ENCODE measurements at places on chromosomes 2 and 18.
A peak's percentile ranks its signal among the peaks of the same experiment; 100 is the strongest.

- no peak for DNase-seq
Observed at GRCh38 chr18:58005011-58005410, 39.0 kb upstream of the NEDD4L start.

- no peak for DNase-seq
Observed at GRCh38 chr2:82650038-82650437, 1809.0 kb downstream of the SUCLG1 start.

- no peak for DNase-seq
Observed at GRCh38 chr2:41207578-41207977, 755.7 kb upstream of the SLC8A1 start.

DNA sequence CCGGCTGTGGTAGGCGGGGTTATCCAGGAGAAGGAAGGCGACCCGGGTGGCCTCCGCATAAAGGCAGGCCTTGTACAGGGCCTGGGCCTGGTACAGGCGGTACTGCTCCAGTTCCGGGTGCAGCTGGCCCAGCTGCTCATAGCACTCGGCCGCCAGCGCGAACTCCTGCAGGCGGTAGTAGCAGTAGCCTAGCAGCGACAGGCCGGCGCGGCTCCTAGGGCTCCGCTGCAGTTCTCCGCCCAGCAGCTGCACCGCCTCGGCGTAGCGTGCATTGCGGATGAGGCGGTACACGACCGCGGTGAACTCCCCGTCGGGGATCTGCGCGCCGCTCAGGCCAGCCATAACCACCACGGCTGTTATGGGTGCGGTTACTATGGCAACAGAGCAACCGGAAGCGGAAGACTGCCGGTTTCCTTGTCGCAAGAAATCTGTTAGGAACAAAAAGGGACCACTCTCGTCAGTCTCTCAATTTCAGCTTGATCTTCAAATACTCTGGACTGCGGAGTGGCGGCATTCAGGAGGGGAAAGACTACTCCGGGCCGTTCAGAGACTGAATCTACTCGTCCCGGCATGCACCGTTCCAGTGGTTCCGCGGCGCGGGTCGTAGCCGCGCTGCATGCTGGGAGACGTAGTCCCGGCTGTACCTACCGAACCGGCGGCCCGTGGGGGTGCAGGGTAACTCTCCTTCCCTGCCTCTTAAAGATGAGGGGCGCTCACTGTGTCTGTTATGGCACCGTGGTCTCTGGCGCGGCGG lies 160.0 kb downstream of the AGPS start:
- DNase-seq, result peak; percentile 88

- no peak for DNase-seq
Observed at GRCh38 chr2:171531836-171532450, 9.7 kb downstream of the CYBRD1 start.

GRCh38 chr2:230541934-230542380 lies 126.0 kb downstream of the SP100 start:
- no peak for DNase-seq

- no peak for DNase-seq
Observed at GRCh38 chr2:160427629-160428404, 65.8 kb downstream of the RBMS1 start.

- DNase-seq, result no peak
Observed at GRCh38 chr2:162545254-162545653, 201.3 kb downstream of the GCA start.

GRCh38 chr2:174634130-174635014 lies 36.8 kb upstream of the WIPF1 start:
- DNase-seq, result no peak

DNA sequence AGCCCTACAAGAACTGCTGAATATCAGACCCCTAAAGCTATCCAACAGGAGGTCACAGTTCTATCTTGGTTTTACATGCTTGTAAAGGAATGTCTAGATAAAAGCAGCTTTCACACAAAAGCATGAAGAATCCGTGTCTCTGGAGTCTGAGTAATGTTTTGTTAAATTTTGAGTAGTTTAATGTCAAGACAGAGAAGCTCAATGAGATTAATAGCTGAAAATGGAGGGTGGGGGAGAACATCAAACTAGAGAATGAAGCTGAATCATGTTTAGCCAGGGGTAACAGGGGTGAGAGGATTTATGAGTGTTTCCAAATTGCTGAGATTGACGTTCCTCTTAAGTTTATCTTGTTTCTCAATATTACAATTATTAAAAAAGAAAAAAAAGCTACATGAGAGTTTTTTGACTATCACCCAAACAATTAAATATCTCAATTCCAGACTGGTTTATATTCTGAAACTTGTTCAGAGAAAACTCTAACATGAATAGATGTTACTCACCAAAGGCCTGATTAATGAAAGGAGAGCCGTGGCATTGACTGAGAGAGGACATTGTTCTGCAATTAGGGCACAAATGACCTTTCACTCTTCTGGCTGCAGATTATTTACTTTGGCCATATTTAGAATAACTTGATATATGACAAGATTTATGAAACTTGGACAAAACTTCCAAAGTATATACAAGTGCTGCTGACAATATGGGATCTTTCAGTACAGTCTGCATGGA lies 266.4 kb upstream of the ETAA1 start:
- DNase-seq, result no peak

GRCh38 chr18:23283916-23284430 lies 148.7 kb downstream of the CABLES1 start:
- DNase-seq, result no peak

DNA sequence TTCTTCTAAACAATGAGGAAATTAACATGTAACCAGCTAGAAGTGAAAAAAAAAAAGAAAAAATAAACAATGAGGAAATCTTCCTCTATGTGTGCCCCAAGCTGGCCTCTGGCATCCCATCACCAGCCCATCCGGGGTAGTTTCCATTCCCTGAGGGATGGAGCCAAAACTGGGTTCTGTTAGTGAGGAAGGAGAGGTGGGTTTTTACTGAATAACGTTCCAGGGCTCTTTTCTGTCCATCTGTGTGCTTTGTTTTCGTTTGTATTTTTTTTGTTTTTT lies 9.7 kb downstream of the EFHD1 start:
- DNase-seq, result no peak

DNA sequence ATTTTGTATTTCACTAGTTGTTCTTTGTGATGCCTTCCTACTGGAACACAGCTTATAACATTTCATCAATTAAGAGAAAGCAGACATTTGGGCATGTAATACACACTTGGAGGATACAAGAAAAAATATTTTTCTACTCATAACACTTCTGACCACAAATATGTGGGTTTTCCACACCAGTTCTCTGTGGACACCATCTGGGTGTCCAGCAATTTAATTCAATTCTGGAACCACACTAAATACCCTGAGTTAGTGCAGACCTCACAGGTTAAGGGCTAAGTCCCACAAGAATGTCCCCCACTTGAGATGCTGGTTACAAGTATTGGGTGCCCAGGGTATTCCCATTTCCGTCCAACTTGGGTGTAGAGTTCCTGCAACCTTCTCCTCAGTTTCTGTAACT lies 91.1 kb upstream of the SKOR2 start:
- DNase-seq, result no peak

DNA sequence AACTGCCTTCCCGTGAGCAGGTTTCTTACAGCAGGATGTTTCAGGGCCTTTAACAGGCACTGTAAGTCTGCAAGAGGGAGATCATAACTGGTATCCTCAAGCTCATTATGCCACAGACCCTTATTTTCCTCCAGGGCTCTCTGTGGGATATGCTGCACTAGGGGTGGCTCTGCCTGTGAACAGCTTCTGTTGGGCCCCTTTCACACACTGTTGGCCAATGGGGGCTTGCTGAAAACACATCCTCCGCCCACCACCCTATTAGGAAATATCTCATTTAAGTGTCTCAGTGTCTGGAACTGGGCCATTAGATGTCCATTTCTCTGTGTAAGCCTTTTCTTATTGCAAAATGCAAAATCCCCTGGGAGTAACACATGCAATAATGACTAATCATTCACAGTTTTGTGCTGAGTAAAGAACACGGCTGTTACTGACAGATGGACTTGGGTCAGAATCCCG lies 414.3 kb upstream of the HS6ST1 start:
- no peak for DNase-seq

- no peak for DNase-seq
Observed at GRCh38 chr2:79660557-79660956, 147.7 kb downstream of the CTNNA2 start.

DNA sequence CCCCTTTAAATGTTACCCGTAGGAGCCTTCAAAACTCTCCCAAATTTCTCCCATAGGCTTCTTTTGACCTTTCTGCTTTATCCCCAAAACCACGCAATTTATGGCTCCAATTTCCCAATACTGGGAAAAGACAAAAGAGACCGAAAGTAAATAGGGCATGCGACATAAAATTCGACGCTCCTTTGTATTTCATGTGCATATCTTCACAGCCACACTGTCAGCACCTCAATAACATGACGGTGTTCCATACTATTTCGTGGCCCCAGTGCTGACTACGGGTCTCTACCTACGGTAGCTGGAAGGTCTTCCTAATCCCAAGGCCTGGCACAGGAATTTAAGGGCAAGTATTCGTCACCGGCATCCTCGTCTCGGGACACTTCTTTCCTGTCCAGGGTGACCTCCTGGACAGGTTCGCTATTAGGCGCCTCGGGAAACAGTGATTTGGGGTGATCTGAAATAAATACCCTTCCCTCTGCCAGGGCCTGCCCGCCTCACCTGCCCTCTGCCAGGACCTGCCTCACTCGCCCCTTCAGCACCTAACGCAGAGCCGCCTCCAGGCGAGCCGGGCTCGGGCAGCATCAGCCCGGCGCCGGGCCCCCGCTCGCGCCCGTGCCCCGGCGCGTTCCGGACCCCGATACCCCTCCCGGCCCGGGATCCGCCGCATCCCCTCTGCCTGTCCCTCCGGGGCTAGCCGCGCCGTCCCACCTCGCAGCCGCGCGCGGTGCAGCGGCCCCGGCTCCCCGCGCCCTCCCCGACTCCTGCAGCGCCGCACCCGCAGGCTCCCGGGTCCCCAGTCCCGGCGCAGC lies 680 bp downstream of the DTNB start:
- peak; percentile 45 for DNase-seq

DNA sequence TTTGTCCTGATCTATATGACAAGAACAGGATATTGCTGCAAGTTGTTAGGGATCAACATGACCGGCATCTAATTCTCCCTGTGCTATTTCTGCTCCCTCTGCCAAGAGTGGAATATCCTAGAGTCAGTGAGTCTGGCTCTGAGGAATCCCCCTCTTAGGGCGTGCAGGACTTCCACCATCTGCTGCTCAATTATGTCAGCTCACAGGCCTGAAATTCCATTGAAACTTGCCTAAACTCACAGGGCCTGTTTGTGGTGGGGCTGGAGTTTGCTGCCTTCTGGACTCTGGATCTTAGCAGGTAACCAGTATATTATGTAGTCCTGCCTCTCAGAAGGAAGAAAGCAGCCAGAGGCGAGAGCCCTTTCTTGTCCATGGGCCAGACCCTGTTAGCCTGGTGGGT lies 323.0 kb downstream of the TSN start:
- DNase-seq, result no peak

DNA sequence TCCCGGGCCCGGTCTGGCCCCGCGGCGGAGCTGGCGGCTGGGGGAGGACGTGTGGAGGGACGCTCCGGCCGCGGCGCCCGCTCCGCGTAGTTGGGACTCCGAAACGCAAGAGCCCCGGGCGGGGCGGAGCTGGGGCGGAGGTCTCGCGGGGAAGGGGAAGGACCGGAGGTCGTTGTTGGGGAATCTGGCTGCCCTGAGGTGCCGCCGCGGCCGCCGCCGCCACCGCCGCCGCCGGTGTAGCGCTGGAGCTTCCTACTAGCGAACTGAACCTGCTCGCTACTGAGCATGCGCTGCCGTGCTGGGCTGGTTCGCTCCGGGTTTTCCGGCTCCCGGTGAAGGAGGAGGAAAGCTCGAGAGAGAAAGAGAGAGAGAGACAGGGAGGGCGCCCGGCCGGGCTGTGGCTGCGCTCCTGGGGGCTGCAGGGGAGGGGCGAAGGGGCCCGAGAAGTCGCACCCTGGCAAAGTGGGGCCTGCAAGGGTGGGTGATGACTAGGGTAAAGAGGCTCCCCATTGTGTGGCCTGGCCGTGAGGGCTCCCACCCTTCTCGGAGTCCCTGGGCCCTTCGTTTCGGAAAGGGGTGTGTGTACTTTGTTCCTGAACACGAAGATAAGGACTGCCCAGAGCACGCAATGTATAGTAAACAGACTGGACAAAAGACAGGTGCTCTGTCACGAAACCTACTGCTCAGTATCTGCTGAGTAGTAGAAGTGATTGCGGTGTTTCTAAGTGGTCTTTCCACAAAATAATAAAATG lies at the start of gene SOS1:
Gene SOS1 (minus strand): TSS at position 281 of the 752 bp plus-strand sequence. CDS start 629 bp downstream, outside the sequence.
- DNase-seq, result peak; percentile 96

DNA sequence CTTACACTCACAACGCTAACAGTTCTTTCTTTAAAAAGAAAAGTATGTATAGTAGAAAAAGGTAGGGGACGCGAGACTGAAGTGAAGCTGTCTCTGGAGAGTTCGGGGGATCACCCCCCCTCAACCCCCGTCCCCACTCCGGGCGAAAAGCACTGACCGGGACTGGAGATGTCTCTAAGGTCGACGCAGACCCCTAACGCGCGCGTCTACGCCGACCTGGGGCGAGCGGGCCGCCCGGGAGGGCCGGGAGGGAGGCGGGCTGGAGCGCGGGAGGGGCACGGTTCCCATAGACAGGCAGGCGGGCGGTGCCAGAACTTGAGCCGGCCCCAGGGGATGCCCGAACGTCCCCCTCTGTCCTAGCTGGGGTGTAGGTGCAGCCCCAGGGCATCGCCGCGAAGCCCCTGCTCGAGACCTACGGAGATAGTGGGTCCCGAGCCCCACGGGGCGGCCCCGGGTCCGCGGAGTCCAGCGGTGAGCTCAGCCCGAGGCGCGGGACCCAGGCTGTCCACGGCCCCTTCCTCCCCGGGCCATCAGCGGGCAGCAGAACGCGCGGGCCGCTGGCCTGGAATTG lies 82.2 kb downstream of the CHRNA1 start:
- peak; percentile 53 for DNase-seq

- no peak for DNase-seq
Observed at GRCh38 chr2:18626958-18627650, 37.7 kb upstream of the NT5C1B start.

DNA sequence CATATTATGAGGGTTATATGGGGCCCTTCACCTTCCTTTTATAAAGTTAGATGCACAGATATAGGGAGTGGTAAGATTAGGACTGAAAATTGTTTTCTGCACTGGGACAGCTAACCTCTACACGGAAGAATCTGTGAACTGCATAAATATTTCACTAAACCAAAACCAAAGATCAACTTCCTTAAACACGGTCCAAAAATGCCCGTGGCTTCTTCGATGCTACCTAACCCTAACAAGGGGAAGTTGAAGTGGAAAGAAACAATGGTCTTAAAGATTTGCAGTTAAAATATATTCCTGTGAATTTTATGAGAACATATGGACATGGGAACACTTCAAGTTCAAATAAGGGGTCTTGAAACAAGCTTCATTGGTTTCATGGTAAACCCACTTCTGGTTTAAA lies 33.3 kb upstream of the PAX3 start:
- DNase-seq, result no peak

Data from left ventricle myocardium inferior (tissue), 1 donor.